Left hindlimb (tissue), 1 donor: ENCODE measurements at places on chromosomes 3 and 15.

DNA sequence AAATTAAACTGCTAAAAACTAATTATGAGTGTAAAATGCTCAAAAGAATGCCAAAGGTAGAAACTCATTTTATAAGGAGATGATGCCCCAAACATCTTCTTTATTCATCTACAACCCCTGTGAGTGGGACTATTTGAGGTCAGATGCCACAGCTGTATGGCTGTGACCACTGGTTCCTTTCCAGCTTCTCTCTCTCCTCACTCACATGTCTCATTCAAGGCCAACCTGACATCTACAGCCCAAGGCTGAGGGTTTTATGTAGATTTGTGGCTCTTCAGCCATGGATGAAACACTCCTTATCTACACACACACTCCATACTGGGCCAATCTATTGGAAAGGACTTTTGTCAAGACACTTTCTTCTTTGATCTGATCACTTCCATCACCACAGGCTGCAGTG, 231.3 kb downstream of the KCNMB2 start:
- no peak for DNase-seq

GRCh38 chr15:69810431-69811354, 287.0 kb downstream of the TLE3 start:
- peak; percentile 53 for DNase-seq

- no peak for DNase-seq
Measured at GRCh38 chr3:36709281-36709680, 55.1 kb downstream of the DCLK3 start.

GRCh38 chr3:42473083-42473932, 29.1 kb upstream of the VIPR1 start:
- DNase-seq, result no peak

GRCh38 chr15:55268176-55268695, 21.4 kb downstream of the RAB27A start:
- no peak for DNase-seq

DNA sequence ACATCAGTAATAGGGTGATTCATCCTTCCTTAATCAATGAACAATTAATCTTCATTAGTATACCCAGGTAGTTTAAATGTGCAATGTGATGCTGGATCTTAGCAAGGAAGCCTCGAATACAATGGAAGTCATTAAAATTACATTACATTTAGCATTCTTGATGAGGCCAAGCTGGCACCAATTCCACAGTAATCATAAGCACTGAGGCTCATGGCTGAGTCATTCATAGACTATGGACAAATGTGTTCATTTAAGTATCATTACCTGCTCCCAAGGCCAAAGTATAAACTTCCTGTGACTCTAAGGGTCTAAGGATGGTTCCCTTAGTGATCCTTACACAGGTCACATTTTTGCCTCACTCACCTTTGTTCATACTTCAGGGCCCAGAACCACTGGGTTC, 266.4 kb upstream of the CDIN1 start:
- no peak for DNase-seq

DNA sequence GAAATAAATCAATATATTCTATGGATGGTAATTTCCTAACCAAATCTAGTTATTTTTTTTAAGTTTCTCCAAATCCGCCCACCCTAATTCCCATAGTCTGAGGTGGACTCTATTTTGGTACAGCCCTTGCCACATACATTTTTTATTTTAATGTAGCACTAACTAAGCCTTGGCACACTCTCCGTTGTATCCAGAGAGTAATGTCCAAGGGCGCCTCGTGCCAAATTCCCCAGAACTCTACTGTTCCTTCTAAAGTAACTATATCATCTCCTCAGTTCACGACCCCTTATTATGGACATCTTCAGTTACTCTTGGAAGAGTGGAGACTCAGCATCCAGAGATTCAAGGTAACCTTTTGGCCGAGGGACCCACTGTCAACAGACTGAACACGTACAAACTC, 1.3 kb downstream of the VGLL3 start:
- no peak for DNase-seq

GRCh38 chr15:36966708-36967107, 133.6 kb downstream of the MEIS2 start:
- no peak for DNase-seq

DNA sequence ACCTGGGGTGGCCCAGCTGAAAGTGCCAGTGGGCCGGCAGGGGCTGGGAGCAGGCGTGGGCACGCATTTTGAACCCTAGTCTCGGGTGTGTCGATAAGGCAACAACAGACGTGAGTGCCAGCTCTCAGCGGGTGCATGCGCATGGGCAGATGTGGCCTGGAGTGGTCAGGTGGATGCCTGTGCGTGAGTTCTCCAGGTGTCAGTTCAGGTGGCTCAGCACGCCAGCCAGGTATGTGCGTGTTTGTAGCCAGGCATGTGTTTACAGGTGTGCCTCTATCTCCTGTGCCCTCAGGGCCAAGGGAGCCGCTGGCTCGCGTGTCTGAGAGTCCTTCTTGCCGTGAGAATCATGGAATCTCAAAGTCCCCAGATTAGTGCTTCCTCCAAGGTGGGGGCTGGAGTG, 14.8 kb downstream of the CYP1A2 start:
- no peak for DNase-seq

- no peak for DNase-seq
Measured at GRCh38 chr3:8884630-8885290, 78.5 kb downstream of the RAD18 start.

DNA sequence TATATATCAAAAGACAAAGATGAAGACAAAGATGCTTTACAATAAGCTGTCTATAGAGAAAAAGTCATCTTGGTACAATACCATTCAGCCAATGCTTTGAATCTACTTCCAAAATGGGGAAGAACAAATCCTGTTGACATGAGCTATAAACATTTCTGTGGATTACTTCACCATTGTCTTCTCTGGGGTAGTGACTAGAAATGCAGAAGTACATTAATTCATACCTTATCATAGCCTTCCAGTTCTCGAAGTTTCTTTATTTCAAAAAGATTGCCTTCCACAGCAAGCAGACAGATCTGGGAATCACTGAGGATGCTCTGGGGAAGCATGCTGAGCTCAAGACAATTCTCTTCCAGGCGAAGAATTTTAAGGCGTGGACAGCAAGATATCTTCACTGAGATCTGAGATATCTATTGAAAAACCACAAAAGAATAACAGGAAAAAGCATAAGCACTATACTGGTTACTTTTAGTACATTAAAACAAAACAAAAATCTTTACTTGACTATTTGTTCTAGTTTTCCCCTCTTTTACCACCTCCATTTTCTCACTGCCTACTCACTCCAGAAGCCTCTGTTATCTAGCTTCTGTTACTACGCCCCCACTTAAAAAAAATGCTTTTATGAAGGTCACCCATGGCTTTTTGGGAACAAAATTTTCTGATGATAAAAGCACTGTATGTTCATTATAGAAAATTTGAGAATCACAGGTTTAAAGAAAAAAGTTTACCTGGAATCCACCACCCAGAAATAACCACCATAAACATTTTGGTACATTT, 3.6 kb downstream of the LRRC57 start:
- DNase-seq, result no peak

DNA sequence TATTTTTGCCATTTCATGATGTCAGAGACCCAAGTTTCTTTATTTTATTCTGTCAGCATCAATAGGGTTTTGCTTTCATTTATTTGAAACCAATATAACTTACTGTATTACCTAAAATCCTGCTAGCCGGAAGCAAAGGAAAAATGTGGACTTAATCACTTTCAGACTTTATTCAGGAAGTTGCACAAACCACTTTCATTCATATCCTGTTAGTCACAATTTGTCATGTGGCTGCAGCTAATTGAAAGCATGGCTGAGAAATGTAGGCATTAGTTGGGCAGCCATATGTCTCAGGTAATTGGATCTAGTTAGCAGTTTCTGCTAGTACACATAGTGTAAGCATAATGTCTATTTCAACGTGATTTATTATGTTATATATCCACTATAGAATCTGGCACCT, 462.3 kb upstream of the SGO1 start:
- no peak for DNase-seq

DNA sequence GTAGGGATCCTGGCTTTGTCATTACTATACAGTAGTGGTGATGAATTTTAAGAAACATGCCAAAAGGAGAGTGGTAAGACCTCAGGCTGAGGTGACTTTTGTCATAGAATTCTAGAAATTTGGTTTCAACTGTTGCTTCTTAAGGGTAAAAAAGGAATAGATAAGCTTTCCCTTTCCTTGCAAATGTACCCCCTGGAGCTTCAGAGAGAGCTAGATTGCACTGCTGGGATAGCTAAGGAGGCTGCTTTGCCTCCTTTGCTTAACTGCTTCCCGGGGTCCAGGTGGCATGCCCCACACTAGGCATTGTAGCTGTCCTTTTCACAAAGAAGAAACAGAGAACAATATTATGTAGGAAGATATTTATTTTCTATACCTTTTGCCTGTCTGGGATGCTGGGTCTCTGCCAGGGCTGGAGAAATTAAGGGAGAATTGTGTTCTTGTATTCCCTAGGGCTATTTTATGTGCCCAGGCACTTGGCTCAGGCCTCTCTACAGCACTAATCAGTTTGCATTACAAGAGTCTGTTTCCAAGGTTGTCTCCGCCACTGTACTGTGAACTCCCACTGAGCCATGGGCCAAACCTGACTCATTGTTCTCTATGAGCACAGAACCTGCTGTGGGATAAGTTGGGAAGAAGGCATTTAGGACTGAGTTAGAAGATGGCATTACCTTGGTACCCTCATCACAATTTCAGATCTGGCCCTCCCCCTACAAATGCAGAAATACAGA, 460.0 kb downstream of the PDCD6IP start:
- DNase-seq, result no peak

- DNase-seq, result no peak
Measured at GRCh38 chr3:138732456-138732855, 102.3 kb downstream of the PIK3CB start.
